ENCODE measurements at places on chromosomes 1 and 21.

GRCh38 chr1:71774705-71775104 lies 507.6 kb downstream of the NEGR1 start:
- DNase-seq = no peak

DNA sequence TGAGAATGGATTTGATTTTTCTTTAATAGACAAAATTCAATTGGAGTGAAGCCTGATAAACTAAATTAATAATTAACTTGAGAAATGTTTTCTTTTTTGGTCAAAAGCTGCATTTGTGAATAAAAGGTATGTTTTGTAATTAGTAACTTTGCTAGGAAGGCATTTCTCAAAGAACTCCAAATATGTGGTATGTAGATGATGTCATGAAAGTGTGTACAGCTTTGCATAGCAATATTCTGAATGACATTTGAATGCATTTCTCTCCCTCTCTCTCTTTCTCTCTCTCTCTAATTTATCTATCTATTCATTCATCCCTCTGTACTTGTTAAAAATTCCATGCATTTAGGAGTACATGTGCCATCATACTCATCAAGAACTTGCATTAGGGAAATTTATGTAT lies 109.1 kb upstream of the ADAMTS5 start:
- DNase-seq = no peak

DNA sequence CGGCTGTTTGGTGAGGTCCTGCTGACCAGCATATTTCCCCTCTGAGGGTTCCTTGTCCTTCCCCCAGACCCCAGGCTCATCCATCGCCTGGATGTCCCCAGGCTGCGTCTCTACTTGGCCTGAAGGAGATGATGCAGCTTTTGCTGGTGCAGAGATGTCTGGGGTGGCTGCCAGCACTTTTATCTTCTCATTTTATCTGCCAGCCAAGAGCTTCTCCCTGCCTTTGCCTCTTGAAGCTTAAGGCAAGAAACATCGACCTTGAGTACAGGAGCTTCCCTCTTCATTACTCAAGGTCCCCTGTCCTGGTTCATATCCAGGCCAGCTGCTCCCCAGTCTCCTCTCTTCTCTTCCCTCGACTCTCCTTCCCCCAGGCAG lies 9.2 kb upstream of the H6PD start:
- DNase-seq = peak; percentile 79

GRCh38 chr1:109134423-109134822 lies 20.5 kb downstream of the ELAPOR1 start:
- no peak for DNase-seq
